Progenitor cell of endocrine pancreas (in vitro differentiated cells): ENCODE measurements at places on chromosomes 7 and 10. TPM values are rescaled to one million over a fixed set of nuclear protein-coding genes. Genes with fewer than 3 reads are reported as not detected.

CACNA2D1 gene
- total RNA-seq = 25.1 and 27.4 TPM in 2 replicates

BNIP3 gene
- total RNA-seq = 28.5 and 32.4 TPM in 2 replicates

RNF133 gene
- not detected in 2 replicates for total RNA-seq

AOAH gene
- total RNA-seq = 1.00 and 3.3 TPM in 2 replicates

PRPS1L1 gene
- not detected in 2 replicates for total RNA-seq

CCL24 gene
- not detected in 2 replicates for total RNA-seq

GNGT1 gene
- not detected in 2 replicates for total RNA-seq

FANK1 gene
- 2.5 and 3.2 TPM in 2 replicates for total RNA-seq

GRCh38 chr7:129298268-129298893, 73.6 kb downstream of the AHCYL2 start:
- DNase-seq = no peak

- no peak for DNase-seq
Observed at GRCh38 chr7:99129001-99129400, 14.9 kb downstream of the SMURF1 start.

- DNase-seq = no peak
Observed at GRCh38 chr7:76011442-76011861, 17.1 kb upstream of the TMEM120A start.

DNA sequence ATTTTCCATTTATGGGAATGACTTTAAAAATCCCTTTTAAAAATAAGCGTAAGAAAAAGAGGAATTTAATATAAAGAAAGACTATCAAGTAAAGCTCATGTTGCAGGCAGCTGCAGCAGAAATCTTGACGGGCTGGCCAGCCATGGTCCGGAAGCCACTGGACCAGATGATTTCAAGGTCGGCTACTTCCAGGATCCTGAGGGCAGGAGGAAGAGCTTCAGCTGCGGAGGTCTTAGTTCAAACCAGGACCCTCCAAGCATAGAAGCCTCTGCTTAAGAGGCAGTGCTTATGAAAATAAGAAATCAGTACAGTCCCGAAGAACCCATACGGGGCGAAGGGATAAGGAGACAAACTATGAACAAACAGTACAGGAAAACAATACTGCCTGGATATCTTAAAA, 220.2 kb upstream of the CELF2 start:
- no peak for DNase-seq

DNA sequence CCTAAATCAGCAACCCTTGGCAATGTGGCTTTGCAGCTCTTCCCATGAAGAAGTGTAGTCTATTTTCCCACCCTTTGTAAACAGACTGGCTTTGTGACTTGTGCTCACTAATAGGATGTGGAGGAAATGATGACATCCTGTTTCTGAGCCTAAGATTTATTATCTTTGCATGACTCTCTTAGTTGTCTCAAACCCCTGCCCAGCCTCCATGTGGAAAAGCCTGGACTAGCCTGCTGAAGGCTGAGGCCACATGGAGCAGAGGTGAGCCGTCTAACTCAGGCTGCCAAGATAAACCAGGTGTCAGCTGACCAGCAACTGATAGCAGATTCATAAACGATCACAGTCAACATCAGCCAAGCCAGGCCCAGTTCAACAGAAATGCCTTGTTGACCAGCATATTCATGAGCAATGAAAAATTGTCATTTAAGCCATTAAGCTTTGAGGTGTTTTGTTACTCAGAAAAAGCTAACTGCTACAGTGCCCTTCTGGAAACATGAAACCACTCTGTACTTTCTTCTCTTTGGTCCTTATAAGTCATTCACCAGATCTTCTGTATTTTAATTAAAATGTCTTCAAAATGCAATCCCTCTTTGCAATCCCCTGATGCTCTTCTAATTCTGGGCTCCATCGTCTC, 586.3 kb upstream of the ANKRD30A start:
- no peak for DNase-seq

DNA sequence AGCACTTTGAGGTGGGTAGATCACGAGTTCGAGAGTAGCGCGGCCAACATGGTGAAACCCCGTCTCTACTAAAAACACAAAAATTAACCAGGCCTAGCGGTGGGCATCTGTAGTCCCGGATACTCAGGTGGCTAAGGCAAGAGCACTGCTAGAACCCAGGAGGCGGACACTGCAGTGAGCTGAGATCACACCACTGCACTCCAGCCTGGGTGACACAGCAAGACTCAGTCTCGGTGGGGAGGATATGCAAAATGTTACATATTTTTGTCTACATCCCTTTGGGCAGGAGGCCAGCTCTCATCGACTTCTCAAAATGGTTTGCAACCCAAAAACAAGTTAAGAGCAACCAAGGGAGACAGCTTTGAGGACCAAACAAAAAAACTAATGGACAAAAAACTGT, 8.2 kb downstream of the ATE1 start:
- DNase-seq = no peak

DNA sequence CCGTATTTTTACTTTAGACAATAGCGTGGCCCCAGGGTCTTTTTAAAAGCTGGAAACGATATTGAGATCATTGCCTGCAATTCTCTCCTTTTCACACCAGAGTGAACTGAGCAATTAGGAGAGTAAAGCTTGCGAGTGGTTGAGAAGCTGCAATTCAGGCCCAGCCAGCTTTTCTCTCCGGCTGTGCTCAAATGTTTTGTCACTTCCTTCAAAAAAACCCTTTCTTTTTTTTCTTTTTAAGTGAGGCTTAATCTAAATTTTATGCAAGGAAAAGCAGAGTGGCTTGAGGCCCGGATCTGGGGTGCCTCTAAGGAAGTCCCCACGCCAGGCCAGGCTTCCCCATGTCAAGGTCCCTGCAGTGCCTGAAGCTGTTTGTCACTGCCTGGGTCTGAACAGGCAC, 433.9 kb downstream of the GLRX3 start:
- no peak for DNase-seq

- DNase-seq = no peak
Observed at GRCh38 chr7:98826811-98827231, 43.0 kb downstream of the TMEM130 start.

- DNase-seq = no peak
Observed at GRCh38 chr10:116237260-116237659, 35.7 kb downstream of the GFRA1 start.

- no peak for DNase-seq
Observed at GRCh38 chr7:26964156-26964808, 99.9 kb upstream of the SKAP2 start.

DNA sequence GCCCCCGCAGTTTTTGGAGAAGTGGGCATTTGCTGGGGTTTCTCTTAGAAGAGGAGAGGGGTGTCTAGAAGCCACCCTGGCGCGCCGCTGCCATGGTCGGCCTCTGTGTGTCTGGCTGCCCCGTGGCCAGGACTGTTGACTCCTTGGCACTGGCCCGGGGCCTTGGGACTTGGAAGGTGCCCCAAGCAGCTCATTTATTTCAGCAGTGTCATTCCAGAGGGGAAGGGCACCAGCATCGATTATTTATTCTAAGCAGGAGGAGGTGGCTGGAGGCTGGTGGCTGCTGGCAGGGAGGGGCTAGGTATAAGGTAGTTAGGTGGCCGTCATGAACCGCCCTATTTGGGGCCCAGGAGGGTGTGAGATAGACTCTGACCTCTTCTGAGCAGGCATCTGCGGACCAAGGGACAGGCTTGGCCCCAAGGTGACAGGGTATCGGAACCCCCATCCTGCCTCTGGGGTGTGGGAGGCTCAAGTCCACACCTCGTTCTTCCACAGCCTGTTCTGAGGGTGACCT, 1.6 kb downstream of the GTF2IRD1 start:
- DNase-seq = no peak

DNA sequence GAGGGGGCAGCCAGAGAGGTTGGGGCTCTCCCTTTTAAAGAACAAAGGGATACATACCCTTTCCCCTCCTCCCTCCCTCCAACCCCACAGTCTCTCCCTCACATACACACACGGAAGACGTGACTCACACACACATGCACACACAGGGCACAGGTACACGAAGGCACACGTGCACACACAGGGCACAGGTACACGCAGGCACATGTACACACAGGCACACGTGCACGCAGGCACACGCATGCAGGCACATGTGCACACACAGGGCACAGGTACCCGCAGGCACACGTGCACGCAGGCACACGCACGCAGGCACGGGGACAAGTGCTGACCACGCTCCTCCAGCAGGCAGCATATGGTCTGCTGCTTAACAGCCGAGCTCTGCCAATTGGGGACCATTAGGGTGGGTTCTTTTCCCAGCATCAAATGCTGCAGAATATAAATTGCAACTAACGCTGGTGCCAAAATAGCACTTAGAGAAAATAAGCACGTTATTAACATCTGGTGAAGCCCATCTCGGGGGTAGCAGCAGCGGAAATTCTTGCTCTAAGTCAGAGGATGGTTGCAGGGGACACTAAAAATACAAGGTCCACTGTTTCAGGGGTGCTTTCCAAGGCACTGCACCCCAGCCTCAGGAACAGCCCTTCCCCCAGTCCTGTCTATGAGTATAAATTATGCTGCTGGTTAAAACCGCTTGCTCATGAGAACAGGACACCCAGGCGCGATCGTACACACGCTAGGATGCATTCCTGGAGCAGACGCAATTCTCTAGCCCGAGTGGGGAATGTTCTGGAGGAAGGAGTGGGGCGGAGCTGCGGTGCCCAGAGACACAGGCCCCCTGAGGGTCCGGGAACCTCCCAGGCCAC, 55.2 kb upstream of the TNRC18 start:
- no peak for DNase-seq

GRCh38 chr10:70939441-70940003, 51.2 kb upstream of the PCBD1 start:
- no peak for DNase-seq
